NCI-H446 treated with DMSO at 0.1 percent for 48 hours (cell line): ENCODE measurements at places on chromosomes 6 and 20.

GRCh38 chr6:141467881-141468280 lies 664.8 kb upstream of the GJE1 start:
- no peak for DNase-seq

- DNase-seq = no peak
These were observed 491.7 kb downstream of the DHX35 start for GRCh38 chr20:39453890-39454289.

DNA sequence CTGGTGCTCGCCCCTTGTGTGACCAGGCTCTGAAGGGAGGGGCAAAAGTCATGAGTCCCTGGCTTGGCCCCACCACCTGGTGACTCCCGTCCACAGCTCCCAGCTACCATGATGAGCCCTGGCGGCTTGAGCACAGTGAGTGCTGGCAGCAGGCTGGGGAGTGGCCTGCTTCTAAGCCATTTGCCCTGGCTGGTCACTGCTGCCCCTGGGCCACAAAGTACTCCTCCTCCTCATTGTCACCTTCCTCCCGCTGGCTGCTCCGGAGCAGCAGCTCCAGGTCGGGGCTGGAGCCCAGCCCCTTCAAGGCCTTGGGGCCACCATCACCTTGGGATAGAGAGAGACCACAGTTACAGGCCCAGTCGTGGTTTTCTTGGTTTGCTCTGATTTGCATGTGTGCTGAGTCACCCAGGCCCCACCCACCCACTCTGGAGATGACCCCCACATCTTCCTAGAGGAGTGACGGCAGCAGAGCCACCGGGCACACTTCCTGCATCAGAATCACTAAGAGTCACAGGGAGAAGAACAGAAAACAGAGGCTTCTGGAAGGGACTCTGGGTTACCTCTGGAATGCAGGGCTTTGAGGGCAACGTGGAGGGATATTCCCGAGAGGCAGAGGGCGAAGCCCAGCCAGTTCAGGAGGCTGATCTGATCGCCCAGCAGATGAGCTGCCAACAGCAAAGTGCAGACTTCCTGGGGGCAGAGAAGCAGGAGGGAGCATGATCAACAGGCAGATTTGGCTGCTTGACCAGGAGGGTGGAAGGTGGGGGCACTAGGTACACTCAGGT lies 42.1 kb upstream of the CDH22 start:
- DNase-seq = no peak

DNA sequence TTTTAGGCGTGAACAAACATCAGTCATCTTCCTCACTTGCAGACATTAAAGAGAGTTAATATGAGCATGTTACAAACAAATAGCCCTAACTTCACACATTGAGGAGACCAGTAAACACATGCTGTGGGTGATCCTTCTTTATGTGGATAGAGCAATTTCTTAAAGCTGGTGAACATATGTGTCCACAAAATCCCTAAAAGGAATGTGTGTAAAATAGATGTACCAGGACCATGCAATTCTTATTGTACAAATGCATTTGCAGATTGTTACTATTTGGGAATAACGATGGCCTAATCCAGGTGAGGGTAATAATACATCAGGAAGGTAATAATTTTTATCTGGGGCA lies 228.9 kb downstream of the ALDH8A1 start:
- DNase-seq = no peak

- no peak for DNase-seq
These were observed 233.9 kb downstream of the ERMARD start for GRCh38 chr6:169985121-169986015.

GRCh38 chr6:103819509-103819908 lies 1040.2 kb downstream of the HACE1 start:
- no peak for DNase-seq

- DNase-seq = no peak
These were observed 70.2 kb upstream of the INSM1 start for GRCh38 chr20:20297752-20298151.

DNA sequence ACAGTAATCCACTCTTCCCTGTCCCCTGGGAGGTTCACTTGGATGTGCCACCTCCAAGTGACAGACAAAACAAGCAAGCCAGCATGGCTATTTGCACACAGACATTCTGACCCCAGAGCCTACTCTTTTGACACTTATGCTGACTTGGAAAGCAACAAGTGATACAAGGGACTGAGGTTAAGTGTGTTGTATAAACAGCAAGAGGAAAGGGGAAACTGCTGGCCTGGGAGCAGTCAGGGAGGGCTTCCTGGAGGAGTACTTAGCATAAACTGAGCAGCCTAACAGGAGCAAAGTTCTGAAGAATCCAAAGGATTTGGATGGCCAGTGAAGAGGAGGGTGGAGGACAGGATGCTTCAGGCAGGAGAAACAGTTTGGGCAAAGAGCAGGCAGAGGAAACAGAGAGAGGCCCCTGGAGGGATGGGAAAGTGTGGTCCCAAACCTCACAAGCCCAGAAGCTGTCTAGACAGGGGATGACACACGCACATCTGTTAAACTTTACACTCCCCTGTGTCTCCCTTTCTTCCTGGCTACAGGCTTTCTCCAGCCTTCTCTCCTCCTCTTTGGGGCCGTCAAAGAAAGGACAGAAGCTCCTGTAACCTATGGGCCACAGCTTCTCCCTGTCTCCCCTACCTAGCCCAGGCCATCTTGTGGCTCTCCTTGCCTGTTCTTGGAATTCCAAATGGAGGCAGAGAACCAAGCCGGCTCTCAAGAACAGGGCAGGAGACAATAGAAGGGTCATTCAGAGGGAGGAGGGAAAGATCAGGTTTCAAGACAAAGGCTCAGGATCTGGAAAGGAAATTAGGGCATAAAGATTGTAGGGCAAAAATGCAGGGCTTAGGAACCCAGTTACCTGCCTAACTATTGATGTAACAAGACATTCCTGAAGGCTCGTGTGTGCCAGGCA lies 19.3 kb downstream of the SULF2 start:
- no peak for DNase-seq

DNA sequence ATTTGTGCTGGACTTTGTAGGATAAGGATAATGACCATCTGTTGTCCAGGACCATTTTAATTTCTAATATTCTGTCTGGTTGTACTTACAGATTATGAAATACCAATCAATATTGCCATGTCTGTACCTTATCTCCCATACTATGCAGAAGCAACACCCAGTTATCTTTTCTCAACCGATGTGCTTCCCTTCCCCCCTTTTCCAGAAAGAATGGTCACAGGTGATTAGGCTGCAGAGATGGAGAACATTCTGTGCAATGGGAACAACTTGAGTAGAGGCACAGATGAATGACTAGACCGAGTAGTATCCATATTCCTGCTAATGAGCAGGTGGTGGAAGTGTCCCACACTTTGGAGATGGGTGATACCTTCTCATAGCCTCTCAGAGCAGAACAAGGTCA lies 10.5 kb downstream of the RALY start:
- no peak for DNase-seq

- DNase-seq = no peak
These were observed 977 bp upstream of the SLC22A2 start for GRCh38 chr6:160259598-160259997.

GRCh38 chr6:43331891-43332290 lies 23.3 kb upstream of the CRIP3 start:
- DNase-seq = no peak

GRCh38 chr6:109655761-109656262 lies 35.2 kb downstream of the AK9 start:
- DNase-seq = no peak

GRCh38 chr6:79137671-79138070 lies 59.6 kb upstream of the PHIP start:
- no peak for DNase-seq

DNA sequence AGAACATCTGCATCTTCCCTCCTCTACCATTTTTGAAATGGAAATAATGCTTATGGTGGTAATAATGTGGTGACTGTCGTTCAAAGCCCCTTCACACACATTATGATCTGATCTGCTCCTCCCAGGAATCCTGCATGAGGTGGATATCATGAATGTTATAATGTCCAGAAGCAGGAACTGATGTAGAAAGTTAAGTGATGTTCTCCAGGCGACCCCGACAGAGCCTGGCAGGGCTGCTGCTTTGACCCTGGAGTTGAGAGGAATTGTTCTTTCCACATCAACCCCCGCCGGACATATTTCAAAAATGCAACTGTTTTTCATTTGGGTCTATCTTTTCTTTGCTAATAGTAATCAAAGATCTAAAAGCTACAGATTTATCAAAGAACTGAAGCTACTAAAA lies 131.6 kb downstream of the GMPR start:
- DNase-seq = no peak

DNA sequence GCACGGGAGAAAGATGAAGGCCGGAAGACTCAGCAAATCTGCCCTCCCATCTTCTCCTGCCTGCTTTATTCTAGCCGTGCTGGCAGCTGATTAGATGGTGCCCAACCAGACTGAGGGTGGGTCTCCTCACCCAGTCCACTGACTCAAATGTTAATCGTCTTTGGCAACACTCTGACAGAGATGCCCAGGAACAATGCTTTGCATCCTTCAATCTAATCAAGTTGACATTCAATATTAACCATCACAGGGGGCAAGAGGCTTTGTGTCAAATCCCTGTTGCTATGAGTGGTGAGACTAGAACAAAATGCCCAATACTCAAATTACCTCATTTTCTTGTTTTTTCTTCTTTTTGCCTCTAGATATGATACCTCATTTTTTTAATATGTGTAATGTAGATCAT lies 27.4 kb upstream of the PLAGL1 start:
- DNase-seq = no peak

DNA sequence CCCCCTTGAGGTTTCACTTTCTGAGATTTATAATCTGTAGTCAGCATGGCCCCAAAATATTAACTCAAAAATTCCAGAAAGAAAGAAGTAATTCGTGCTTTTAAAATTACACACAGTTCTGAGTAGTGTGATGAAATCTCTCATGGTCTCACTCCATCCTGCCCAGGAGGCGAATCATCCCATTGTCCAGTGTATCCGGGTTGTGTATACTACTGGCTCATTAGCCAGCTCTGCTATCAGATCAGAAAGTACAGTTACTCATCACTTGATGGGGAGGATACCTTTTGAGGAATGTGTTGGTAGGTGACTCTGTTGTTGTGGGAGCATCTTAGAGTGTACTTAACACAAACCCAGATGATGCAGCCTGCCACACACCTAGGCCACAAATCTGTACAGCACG lies 65.2 kb downstream of the CDC5L start:
- DNase-seq = no peak

DNA sequence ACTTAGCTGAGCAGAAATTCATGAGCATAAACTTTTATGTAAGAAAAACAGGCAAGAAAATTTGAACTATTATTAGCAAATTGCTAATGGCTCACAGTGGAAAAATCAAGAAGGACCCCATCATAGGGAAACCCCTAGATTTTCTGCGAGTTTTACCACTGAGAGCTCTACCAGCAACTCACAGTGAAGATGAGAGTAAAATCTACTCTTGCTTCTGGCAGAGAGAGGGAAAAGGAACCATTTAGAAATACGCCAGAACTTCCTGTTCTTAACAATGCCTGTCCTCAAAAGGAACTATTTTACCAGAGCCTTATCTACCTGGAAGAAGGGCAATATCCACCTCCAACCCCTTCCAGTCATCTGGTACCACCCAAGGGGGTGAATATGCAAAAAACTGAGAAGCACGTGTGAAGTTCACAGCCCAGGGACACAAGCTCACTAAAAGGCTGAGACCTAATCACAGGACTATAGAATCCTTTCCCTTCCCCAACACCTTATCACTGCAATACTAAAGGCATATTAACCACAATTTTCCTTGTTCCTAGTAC lies 34.4 kb upstream of the ASF1A start:
- DNase-seq = no peak

DNA sequence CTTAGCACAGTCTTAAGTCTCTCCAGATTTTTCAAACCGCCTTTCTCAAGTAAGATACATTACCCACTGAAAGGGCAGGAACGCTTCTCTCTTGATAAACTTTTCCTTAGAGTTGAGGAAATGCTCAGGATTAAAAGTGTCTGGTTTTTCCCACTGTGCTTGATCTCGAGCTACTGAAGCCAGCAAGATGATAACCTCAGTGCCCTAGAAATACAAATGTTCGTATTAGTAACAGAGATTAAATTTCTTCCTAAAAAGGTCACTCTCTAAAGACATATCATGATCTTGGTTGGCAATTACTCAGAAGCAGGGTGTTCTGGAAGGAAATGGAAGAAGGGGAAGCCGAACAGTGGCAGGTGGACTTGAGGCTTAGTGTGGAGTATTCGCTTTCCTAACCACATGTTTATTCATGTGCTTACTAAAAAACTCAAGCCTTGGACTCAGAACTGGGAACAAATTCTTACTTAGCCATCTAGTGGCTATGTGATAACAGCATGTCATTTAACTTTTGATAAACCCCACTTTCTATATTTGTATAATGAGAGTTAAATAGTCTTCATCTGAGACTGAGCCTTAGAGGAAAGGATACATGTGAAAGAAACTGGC lies 20.1 kb downstream of the C6orf141 start:
- DNase-seq = no peak

DNA sequence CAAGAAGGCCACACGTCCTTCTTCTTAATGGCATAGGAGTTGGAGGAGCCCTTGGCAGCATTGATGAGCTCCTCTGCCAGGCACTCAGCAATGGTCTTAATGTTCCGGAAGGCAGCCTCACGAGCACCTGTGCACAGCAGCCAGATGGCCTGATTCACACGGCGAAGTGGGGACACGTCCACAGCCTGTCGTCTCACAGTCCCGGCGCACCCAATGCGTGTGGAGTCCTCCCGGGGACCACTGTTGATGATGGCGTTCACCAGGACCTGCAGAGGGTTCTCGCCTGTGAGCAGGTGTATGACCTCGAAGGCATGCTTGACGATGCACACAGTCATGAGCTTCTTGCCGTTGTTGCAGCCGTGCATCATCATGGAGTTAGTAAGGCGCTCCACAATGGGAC lies 4.6 kb upstream of the TSPYL4 start:
- DNase-seq = no peak

GRCh38 chr6:26224940-26225847 lies 138.0 kb downstream of the HFE start:
- DNase-seq = no peak

GRCh38 chr6:5142915-5143314 lies 57.8 kb downstream of the PPP1R3G start:
- DNase-seq = no peak

- DNase-seq = no peak
These were observed 951.1 kb upstream of the ADGRB3 start for GRCh38 chr6:67683960-67684359.

DNA sequence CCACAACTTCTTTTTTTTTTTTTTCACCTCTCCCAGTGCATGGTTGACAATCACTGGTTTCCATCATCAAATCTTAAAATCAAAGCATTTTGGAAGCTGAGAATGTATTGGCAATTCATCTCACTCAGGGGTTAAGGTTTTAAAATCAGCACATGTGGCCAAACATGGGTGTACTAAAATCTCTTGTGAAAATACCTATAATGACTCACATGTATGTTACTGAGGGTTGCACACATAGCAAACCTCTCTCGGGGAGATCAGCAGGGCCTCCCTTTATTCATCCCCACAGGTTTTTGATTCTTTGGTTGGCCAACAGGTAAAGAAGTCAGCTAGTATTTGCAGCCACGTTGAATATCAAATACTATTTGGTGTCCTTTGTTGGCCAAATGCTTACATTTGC lies 44.3 kb upstream of the OCSTAMP start:
- no peak for DNase-seq

- no peak for DNase-seq
These were observed 31.3 kb downstream of the STX11 start for GRCh38 chr6:144181639-144182038.

- no peak for DNase-seq
These were observed 273.0 kb downstream of the CDH4 start for GRCh38 chr20:61524951-61525666.
